ENCODE measurements at places on chromosomes 16 and 17. TPM values are rescaled to one million over a fixed set of nuclear protein-coding genes. Genes with fewer than 3 reads are reported as not detected.

The MFSD6L gene
- total RNA-seq, result not detected

- DNase-seq, result no peak
These were observed 210.1 kb upstream of the MAF start for GRCh38 chr16:79810449-79811189.

- no peak for DNase-seq
These were observed 8.1 kb downstream of the TMEM97 start for GRCh38 chr17:28327031-28327607.

DNA sequence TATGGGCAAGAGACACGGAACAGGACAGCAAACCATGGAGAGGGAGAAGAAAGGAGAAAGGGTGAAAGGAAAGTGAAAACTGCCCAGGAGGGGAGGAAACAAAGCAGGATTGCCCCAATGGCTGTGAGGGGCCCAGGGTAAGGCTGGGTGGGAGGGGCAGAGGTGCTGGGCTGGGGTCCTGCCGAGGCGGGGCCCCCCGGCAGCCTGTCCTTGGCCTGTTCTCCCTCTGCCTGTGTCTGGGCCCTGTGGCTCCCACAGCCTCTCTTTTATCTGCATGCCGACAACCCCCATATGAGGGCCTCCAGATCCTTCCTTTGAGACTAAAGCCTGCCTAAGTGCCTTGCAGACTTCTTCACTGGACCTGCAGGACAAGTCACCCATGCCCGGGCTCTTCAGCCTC, 15.5 kb downstream of the ZNHIT3 start:
- DNase-seq, result no peak

The DHX58 gene
- total RNA-seq, result 2.9 TPM

The KRTAP2-3 gene
- not detected for total RNA-seq

GRCh38 chr16:2840914-2841313, 10.8 kb downstream of the ZG16B start:
- DNase-seq, result peak; percentile 36

- DNase-seq, result no peak
These were observed 10.1 kb upstream of the SLC25A39 start for GRCh38 chr17:44334727-44335126.

GRCh38 chr17:38349097-38349730, 2.4 kb upstream of the SOCS7 start:
- DNase-seq, result peak; percentile 89

GRCh38 chr16:87108941-87109340, 208.3 kb downstream of the C16orf95 start:
- DNase-seq, result no peak

- DNase-seq, result no peak
These were observed 7.0 kb downstream of the CYTH1 start for GRCh38 chr17:78774956-78775571.

The GP1BA gene
- total RNA-seq, result not detected

The CES2 gene
- 54.9 TPM for total RNA-seq

The RND2 gene
- 0.15 TPM for total RNA-seq

- no peak for DNase-seq
These were observed 202.5 kb upstream of the MON1B start for GRCh38 chr16:76988526-76988925.

DNA sequence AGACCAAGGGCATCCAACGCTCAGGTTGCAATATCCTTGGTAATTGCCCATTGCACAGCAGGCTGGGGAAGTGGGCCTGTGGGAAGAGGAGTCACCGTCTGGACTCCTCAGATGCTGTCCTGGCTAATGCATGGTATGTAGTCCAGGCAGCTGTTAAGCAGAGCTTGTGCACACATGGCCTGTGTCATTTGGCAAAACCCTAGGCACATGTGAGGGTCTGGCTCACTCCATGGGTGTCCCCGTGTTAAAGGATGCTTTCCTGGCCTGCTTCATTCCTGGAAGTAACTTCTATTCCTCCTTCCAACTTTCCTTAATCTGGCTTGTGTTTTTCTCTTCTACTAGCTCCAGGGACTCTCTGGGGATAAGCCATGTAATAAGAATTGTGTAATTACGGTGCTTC, 378.0 kb upstream of the CA10 start:
- DNase-seq, result peak; percentile 59

The KRT16 gene
- 0.26 TPM for total RNA-seq

DNA sequence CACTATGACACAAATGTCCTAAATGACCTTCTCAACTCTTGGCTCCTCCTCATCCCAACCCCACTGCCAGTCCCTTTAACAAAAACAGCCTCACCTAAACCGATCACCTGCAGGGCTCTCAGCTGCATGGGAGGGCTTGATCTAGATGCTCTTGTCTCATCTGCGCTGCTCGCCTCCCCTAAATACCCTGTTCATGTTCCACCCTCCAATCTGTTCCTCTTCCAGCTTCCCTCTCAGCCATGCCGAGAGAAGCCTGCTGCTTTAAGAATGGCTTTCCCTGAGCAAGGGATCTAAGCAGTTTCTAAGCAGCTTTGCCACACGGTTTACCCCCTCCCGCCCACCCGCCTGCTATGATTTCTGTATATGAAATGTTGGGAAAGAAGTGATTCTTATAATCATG, 23.7 kb downstream of the PIPOX start:
- no peak for DNase-seq

DNA sequence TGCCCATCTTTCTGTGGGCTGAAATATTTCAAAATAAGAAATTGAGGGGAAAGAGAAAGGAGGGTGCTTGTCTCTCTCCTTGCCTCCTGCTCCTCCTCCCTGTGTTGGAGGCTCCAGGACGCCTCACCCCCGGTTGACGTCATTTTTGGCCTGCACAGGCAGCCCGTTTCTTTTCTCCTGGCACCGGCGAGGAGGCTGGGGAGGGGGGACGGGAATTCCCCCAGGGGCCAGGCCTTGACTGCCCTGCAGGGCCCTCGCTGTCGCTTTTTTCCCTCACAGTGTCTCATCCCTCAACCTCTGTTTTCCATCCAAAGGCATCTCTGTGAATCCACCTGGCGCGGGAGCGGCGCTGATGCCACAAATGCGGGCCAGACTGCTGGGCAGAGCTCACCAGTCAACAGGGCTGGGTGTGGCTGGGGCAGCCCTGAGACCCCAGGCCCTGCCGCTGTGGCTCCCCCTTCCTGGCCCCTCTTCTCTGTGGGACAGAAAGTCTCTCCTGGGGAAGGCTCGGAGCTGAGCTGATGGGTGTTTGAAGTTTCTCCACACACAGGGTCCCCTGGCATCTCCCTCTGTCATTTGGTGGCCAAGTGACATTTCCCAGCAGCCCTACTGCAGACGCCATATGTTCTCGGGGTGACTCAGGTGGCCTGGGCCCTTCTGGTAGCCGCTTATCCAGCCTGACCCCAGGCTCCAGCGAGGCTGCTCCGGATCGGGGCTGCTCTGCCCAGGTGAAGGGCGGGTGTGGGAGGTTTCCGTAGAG, 16.0 kb downstream of the CENPX start:
- no peak for DNase-seq

- no peak for DNase-seq
These were observed 149.4 kb upstream of the HS3ST2 start for GRCh38 chr16:22664561-22664997.

GRCh38 chr16:86930663-86931373, 352.5 kb downstream of the FOXL1 start:
- no peak for DNase-seq

The C17orf107 gene
- total RNA-seq, result 0.30 TPM

GRCh38 chr17:64328036-64328858, 62.4 kb downstream of the PECAM1 start:
- DNase-seq, result no peak

GRCh38 chr17:7383742-7384488, 3.0 kb downstream of the TNK1 start:
- DNase-seq, result peak; percentile 52

DNA sequence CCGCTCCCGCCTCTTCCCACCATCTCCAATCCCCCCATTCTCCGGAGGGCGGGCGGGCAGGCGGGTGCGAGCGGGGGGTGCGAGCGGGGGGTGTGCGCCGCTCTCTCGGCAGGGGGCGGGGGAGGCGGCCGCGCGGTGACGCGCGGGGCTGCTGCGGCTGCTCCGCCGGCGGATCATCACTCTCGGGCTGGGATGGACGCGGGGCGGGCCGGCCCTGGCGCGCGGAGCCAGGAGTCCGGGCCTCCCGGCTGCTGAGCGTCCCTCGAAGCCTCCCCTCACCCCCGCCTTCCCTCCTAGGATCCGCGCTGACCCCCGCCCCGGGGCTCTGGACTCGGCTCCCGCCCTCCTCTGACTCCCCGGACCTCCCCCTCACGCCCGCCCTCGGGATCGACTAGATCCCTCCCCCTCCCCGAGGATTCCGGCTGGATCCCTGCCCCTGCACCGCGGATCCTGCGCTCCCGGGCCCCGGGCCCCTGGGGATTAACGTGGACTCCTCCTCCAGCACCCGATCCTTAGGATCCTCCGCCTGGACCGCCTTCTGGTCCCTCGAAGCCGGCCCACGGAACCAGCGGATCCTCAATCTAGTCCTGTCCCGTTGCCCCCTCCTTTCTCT, 946 bp upstream of the TMEM256 start:
- peak; percentile 84 for DNase-seq

The TBX2 gene
- 8.7 TPM for total RNA-seq

DNA sequence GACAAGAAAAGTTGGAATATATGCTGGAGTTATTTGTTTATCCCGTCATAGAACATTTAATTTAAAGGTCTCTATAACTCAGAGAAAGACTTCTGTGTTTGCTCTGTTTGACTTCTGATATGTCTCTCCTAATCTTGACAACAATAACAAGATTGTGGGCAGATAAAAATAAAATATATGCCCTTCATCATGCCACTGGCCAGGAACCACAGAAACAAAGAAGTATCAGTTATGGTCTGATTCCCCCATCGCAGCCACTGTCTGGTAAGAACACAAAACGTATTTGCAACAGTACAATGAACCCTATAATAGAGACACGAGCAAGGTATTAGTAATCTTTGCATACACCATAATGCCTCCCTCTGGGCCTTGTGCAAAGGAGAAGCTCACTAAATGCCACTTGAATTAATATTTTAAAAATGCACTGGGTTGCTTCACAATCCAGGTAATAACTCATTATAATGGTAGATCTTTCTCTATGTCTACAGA, 1498.3 kb downstream of the CDH11 start:
- DNase-seq, result no peak

DNA sequence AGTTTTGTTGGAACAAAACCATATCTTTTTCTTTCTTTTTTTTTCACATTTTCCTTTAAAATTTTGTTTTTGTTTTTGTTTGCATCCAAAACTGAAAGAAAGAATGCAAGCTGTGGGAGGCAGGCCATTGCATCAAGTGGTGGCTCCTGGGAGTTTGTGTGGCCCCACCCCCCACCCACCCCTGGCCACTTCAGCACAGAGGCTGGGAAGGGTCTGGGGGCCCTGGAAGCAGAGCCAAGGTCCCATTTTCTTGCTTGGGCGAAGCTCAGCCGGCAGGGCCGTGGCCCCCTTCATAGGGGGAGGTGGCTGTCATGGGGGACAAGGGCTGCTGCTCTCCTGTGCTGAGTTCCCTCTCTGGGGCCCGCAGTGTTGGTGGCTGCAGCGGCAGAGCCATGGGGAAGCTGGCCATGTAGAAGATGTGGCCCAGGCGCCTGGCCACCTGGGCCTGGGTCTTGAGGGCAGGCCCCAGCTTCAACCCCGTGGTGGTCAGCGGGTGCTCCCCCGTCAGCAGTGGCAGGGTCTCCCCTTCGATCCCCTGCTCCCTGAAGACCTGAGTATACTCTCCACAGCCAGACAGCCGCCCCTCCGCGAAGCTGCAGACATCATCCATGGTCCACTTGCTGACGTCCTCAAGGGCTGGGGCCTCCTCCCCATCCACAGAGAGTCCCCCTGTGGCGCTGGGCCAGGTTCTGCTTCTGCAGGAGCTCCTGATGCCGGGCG, 19.8 kb downstream of the PAFAH1B1 start:
- no peak for DNase-seq

GRCh38 chr16:67917140-67917851, 14.4 kb downstream of the CTRL start:
- peak; percentile 72 for DNase-seq

- no peak for DNase-seq
These were observed 4.1 kb downstream of the CISD3 start for GRCh38 chr17:38733982-38734973.

The CBFA2T3 gene
- total RNA-seq, result 7.1 TPM

GRCh38 chr16:54208237-54208636, 78.3 kb downstream of the IRX3 start:
- DNase-seq, result no peak

DNA sequence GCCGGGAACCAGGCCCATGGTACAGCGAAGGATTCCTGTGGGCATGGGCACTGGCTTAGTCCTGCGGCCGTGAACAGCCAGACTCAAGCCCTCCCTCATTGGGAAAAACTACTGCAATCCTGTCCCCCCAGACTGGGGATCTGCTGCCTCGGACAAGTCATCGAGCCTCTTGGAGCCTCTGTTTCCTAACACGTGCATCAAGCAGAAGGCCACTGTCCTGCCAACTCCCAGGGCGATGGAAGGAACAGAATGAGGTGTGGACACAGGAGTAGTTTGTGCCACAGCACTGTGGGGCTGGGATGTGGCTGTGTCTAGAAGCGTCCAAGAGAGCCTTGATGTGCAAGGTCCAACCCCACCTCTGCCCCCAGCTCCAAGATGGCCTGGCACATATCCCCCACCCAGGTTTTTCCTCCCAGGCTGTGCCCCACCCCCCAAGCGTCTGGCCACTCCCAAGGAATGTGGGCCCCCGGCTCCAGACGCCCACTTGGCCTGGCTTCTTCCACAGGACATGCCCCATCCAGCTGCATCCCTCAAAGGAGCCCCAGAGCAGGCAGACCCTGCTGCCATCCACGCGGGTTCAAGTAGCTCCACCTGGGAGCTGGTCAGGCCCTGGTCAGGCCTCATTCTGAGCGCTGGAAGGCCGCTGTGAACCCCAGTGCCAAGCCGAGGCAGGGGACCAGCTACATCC, 3.4 kb downstream of the CAMKK1 start:
- no peak for DNase-seq

DNA sequence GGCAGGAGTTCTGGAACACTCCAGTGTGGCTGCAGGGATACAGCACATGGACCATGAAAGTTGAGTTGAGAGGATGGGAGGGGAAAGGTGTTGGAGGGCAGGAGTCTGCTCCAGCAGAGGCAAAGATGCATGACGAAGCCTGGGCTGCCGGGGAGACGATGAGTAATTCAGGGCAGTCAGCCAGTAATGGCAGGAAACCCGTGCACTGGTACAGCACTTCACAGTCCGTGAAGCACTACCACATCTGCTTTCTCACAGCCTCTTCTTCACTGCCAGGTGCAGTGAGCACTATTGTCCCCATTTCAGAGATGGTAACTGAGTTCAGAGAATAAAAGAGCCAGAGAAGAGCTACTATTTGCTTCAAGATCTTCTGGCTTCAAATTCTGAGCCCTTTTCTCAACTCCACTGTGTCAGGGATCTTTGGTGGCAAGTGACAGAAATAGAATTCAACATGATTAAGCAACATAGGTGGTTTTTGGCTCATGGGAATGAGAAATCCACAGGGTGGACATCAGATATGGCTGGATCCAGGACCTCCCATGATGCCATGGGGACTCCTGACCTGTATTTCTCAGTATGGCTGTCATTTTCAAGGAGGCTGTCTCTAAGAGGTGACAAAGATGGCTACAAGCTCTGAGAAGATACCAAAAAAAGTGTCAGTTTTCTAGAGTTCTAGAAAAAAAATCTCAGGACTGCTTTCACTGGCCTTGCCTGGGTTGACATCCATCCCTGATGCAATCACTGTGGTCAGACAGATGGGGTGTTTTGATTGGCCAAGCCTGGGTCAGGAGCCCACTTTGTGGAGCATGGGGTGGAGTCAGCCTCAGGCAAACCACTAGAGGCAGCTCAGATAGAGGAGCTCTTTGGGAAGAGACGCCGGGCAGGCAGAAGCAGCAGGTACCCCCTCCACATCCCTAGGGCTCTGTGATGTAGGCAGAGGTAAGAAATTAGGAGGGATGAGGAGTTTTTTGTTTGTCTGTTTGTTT, 24.7 kb downstream of the IL21R start:
- no peak for DNase-seq

Measured in psoas muscle (tissue), 8 donors.